ENCODE measurements at places on chromosomes 7 and 10. TPM values are rescaled to one million over a fixed set of nuclear protein-coding genes. Genes with fewer than 3 reads are reported as not detected.

DNA sequence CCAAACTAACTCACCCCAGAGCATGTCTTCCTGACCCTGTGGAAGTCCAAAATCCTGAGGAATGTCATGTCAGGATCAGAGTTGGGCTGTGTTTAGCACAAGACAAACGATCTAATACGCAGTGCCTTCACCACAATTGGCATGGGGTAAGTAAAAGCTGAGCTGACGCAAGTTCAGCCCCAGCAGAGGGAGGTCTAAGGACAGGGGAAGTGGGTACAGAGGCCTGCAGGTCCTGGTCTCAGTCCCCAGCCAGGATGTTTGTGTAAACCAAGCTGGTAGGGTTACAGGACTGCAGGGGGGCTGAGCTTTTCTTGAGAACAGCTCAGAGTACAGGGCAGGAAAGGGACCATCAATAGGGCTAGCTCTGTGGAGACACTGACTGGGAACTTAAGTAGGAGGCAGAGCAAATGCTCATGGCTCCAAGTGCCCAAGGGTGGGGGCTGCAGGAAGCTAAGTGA lies 5.3 kb upstream of the KCNIP2 start:
- no peak overlapping the region for H3K4me3 ChIP-seq
- H3K27ac ChIP-seq, result peak overlapping the region; percentile 33
- no peaks in the 10 kb centered on the region for H3K27me3 ChIP-seq
- H3K4me1 ChIP-seq, result peaks cover 12% of the 10 kb centered on the region

DNA sequence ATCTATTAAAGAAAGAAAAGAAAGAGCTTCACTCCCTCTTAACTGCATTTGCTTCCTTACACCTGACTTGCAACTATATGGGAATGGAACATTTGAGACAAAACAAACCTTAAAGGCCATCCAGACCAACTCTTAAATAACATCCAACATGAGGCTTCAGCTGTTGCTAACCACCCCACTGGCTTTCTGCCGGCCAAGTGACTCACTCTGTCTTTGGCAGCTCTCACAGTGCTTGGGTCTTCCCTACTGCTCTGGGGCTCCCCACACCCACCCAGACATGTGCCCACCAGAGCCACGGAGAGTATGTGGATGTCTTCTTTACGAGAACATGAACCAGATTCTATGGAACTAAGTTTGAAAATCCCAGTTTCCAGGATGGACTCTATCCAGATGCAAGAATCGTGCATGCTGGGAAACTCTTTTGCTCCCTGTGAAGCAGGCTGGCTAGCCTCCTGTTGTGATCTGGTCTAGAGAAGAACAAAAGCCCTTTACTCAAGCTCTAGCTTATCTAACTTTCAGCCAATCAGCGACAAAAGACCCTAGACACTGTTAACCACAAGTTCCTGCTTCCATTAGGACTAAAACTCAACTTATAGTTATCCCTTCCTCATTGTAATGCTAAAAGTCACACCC lies 245.7 kb downstream of the TCERG1L start:
- H3K27ac ChIP-seq, result no peak overlapping the region
- no peak overlapping the region for H3K4me3 ChIP-seq
- no peaks in the 10 kb centered on the region for H3K36me3 ChIP-seq
- no peak for DNase-seq
- H3K27me3 ChIP-seq, result no peaks in the 10 kb centered on the region
- no peaks in the 10 kb centered on the region for H3K4me1 ChIP-seq

- peaks cover 23% of the 10 kb centered on the region for H3K27me3 ChIP-seq
- no peaks in the 10 kb centered on the region for H3K4me1 ChIP-seq
- no peak overlapping the region for H3K4me3 ChIP-seq
- H3K27ac ChIP-seq, result no peak overlapping the region
- H3K36me3 ChIP-seq, result peaks cover 2% of the 10 kb centered on the region
These were observed 94.8 kb upstream of the CDK13 start for GRCh38 chr7:39855325-39855674.

DNA sequence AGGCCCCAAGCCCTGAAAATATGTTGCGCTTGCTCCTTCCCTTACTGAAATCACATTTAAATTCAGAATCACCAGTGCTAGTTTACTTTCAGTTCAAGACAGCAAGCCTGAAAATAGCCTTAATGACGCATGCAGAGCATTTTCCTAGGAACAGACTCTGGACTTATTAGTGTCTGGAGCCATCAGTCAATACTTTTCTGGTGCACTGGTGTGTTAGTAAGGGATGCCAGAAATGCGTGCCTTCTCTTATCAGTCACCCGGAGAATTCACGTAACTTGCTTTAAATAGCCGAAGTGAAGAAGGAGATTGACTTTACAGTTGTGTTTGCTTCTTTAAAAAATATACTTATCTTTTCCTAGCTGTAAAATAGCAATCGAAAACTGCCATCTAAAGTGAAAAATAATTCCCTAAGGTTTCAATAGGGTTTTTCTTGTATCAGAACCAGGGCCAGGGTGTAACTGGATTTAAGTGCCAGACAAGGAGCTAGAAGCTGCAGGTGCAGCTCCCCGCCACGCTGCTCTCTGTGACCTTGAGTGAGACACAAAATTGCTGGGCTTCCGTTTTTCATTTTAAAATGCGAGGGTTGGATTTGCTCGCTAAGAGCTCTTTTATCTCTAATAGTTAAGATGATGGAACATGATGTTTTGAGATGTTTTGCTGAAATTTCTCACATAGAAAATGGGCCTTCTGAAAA lies 177.8 kb downstream of the NSUN6 start:
- no peaks in the 10 kb centered on the region for H3K4me1 ChIP-seq
- no peak overlapping the region for H3K4me3 ChIP-seq
- H3K36me3 ChIP-seq, result no peaks in the 10 kb centered on the region
- DNase-seq, result no peak
- H3K27me3 ChIP-seq, result peaks cover 25% of the 10 kb centered on the region

- H3K4me3 ChIP-seq, result no peak overlapping the region
- H3K27me3 ChIP-seq, result no peaks in the 10 kb centered on the region
- no peak overlapping the region for H3K27ac ChIP-seq
- no peaks in the 10 kb centered on the region for H3K4me1 ChIP-seq
These were observed 654.1 kb upstream of the ZWINT start for GRCh38 chr10:57015187-57015586.

GRCh38 chr10:27815846-27816245 lies 70.2 kb upstream of the MKX start:
- DNase-seq, result no peak
- peaks cover 5% of the 10 kb centered on the region for H3K4me1 ChIP-seq
- no peaks in the 10 kb centered on the region for H3K36me3 ChIP-seq
- H3K27ac ChIP-seq, result no peak overlapping the region
- no peaks in the 10 kb centered on the region for H3K27me3 ChIP-seq

DNA sequence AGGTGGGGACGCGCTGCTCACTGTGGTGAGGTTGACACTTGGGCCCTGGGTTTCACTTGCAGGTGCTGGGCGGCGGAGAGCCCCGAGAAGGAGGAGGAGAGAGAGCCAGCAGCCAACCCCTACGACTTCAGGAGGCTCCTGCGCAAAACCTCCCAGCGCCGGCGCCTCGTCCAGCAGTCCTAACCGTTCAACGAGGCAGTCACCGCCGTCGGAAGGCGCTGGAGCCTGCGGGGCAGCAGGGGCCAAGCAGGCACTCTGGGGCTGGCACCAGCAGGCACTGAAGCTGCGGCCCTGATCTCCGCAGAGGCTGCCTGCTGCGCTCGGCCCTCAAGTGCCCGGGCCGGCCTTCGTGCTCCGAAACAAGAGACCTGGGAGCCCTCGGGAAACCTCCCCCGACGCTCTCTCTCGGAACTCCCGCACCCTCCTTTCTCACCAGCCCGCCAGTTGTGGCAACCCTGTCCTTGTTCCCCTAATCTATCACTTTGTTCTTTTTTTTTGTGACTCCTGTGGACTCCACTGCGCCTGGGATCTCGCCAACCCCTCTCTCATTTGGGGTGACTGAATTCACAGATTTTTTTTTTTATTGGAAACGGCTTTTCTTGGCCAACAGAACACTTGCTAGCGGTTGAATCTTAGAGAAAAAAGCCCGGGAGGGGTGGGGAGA lies 4.7 kb upstream of the GAD2 start:
- no peak for DNase-seq
- H3K27me3 ChIP-seq, result peaks cover 46% of the 10 kb centered on the region
- no peaks in the 10 kb centered on the region for H3K36me3 ChIP-seq
- no peak overlapping the region for H3K4me3 ChIP-seq
- no peak overlapping the region for H3K27ac ChIP-seq

GRCh38 chr10:62907470-62908212 lies 91.5 kb upstream of the EGR2 start:
- H3K36me3 ChIP-seq, result no peaks in the 10 kb centered on the region
- H3K27ac ChIP-seq, result no peak overlapping the region
- H3K4me1 ChIP-seq, result peaks cover 6% of the 10 kb centered on the region
- H3K4me3 ChIP-seq, result no peak overlapping the region

- DNase-seq, result no peak
- H3K27me3 ChIP-seq, result no peaks in the 10 kb centered on the region
- no peak overlapping the region for H3K4me3 ChIP-seq
- H3K4me1 ChIP-seq, result peaks cover 16% of the 10 kb centered on the region
- H3K36me3 ChIP-seq, result no peaks in the 10 kb centered on the region
- peak overlapping the region; percentile 13 for H3K27ac ChIP-seq
These were observed 18.0 kb upstream of the VCL start for GRCh38 chr10:73979809-73980433.

Gene VSTM4
- 6.4 TPM for total RNA-seq

Gene ANKRD61
- not detected for total RNA-seq

- no peak for DNase-seq
- peaks cover 1% of the 10 kb centered on the region for H3K36me3 ChIP-seq
- H3K27me3 ChIP-seq, result no peaks in the 10 kb centered on the region
- no peak overlapping the region for H3K4me3 ChIP-seq
These were observed 60.9 kb downstream of the SHH start for GRCh38 chr7:155751409-155751808.

DNA sequence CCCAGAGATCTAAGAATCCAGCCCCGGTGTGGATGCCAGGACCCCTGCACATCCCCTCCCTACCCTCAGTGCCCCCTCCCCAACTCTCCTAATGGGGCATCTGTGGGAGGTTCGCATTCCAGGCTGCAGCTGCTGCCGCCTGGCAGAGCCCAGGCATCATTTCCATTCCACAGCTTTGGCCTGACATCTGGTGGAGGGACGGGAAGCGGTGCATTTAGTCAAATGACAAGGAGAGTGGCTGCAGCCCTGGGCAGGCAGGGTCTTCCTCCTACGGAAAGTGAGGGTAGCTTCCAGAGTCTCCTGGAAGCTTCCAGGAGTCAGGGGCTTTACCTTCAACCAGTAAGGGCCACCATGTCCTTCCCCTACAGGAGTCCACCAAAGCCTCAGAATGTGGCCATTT lies 30.8 kb downstream of the PRLHR start:
- DNase-seq, result no peak
- no peak overlapping the region for H3K4me3 ChIP-seq
- H3K27me3 ChIP-seq, result peaks cover 9% of the 10 kb centered on the region
- no peak overlapping the region for H3K27ac ChIP-seq
- H3K36me3 ChIP-seq, result peaks cover 3% of the 10 kb centered on the region

DNA sequence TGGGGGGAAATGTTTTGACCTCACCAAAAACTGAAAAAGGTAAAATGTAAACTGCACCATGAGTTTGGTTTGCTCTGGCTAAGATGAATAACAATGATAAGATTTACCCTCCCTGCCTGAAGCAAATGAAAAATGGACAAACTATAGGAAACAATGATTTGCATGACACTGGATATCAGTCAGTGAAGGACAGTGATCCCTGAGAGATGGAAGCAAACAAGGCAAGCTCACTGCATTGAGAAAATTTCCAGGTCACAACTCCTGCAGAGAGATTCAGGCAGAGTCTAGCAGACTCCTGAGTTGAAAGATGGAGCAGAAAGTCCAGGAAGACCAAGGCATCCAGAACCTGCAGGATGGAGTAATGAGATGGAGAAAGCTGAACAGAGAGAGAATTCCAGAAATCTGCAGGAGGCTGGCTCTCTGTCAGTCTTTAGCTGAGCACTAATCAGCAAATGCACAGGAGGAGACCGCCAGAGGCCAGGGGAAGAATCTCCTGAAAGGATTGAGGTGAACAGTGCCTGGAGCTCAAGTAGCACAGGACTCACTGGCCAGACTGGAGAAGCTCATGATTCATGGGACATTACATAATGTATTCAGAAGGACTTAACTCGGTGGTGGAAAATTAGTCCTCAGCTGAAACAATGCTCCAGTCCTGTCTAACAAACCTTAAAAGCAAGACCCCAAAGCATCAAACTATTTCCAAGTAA lies 51.2 kb upstream of the PALS2 start:
- no peak for DNase-seq
- no peak overlapping the region for H3K27ac ChIP-seq
- H3K4me1 ChIP-seq, result no peaks in the 10 kb centered on the region
- peaks cover 1% of the 10 kb centered on the region for H3K36me3 ChIP-seq

Gene PGAM2
- total RNA-seq, result 0.41 TPM

Gene COL28A1
- total RNA-seq, result 0.25 TPM

GRCh38 chr10:70132098-70133029 lies at the start of gene AIFM2:
Gene AIFM2 (minus strand): TSS chr10:70132825. CDS start chr10:70124084, 8,741 bp downstream.
- H3K27ac ChIP-seq, result peak within 1 kb of the TSS; percentile 97
- H3K4me3 ChIP-seq, result peak within 1 kb of the TSS; percentile 84
- no peaks in the 10 kb centered on the region for H3K27me3 ChIP-seq
- peaks cover 5% of the 10 kb centered on the region for H3K36me3 ChIP-seq

- DNase-seq, result no peak
- no peak overlapping the region for H3K27ac ChIP-seq
- peaks cover 18% of the 10 kb centered on the region for H3K4me1 ChIP-seq
- H3K36me3 ChIP-seq, result no peaks in the 10 kb centered on the region
- H3K27me3 ChIP-seq, result peaks cover 8% of the 10 kb centered on the region
These were observed 449.5 kb downstream of the GRID1 start for GRCh38 chr10:85916994-85917573.

All from chondrocyte (in vitro differentiated cells).